CD4-positive, CD25-positive, alpha-beta regulatory T cell (primary cell): ENCODE measurements at places on chromosomes 7 and 10. TPM values are rescaled to one million over a fixed set of nuclear protein-coding genes. Genes with fewer than 3 reads are reported as not detected.

HGF gene
- 0.57 TPM for total RNA-seq

OPALIN gene
- not detected for total RNA-seq

KIN gene
- total RNA-seq = 9.1 TPM

DNA sequence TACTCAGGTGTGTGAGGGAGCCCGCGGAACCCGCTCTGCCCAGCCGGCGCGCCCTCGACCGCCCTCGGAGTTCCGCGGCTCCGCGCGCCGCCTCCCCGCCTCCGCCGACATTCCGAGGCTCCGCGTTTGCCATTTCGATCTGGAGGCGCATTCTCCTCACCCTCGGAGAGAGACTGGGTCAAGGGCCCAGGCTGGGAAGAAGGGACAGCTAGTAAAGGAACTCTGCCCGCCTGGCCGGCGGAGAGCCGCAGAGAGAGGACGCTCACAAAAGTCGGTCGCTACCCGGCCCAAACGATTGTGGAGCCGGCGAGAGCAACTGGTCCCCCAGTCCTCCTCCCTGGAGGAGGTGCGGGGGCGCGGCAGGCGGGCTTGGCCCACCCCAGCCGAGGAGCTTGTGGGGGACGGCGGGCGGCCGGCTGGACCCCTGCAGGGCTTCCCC, 74.5 kb upstream of the LEP start:
- no peak for DNase-seq

- DNase-seq = no peak
Observed at GRCh38 chr7:90005836-90006235, 148.4 kb upstream of the STEAP1 start.

CNNM1 gene
- not detected for total RNA-seq

- DNase-seq = no peak
Observed at GRCh38 chr7:50228148-50228547, 76.4 kb upstream of the IKZF1 start.

ZNF107 gene
- 13.0 TPM for total RNA-seq

- DNase-seq = no peak
Observed at GRCh38 chr10:70190581-70190980, 20.3 kb upstream of the SAR1A start.

DNA sequence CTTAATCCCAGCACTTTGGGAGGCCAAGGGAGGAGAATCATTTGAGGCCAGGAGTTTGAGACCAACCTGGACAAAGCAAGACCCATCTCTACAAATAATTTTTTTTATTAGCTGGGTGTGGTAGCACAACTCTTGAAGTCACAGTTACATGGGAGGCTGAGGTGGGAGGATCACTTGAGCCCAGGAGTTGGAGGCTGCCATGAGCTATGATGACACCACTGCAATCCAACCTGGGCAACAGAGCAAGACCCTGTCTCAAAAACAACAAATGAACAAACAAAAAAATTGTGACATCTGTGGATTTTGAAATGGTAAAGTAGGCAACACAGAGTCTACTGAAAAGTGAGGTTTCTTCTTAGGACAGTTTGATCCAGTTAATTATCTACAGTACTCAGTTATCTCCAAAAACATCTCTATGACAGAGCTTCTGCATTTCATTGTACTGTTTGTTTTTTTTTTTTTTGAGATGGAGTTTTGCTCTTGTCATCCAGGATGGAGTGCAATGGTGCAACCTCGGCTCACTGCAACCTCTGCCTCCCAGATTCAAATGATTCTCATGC, 3.3 kb upstream of the ANKRD61 start:
- no peak for DNase-seq

GRCh38 chr10:16260388-16260787, 176.4 kb upstream of the PTER start:
- no peak for DNase-seq
